Spinal cord (tissue), 10 donors: ENCODE measurements at places on chromosomes 7 and 10.
A peak's percentile ranks its signal among the peaks of the same experiment; 100 is the strongest.

- DNase-seq = no peak
Observed at GRCh38 chr10:116787053-116787659, 44.8 kb upstream of the HSPA12A start.

- DNase-seq = no peak
Observed at GRCh38 chr10:20977300-20977699, 80.2 kb upstream of the NEBL start.

DNA sequence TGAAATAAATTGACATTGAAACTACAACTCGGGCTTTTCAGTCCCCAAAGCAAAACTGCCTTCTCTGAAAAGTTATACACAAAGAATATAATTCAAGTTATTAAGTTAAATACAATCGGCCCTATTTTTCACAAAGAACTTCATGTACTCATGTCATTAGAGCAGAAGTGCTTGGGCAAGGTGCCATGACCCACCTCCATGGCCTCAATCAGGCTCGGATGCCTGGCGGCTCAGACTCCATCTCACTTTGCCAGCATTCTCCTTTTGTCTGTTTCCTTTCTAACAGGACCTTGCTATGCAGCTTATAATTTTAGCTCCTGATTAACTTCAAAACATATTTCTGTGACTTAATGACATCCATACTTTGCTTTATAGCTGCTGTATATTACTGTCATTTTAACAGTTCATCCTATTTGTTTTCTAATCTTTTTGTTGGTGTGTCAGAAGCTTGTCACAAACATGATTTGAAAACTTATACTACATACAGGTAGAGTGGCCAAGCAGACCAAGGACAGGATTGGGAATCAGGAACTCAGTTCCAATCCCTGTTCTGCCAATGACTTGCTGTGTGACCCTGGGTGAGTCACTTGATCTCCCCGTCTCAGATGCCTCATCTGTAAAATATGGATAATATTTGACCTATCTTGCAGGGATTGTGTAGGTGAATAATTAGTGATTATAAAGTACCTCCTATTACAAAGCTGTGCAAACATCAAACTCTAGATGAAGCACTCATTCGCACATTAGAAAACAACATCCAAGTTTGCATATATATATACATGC, 60.8 kb upstream of the ITGA8 start:
- no peak for DNase-seq

- no peak for DNase-seq
Observed at GRCh38 chr10:58585435-58585834, 72.8 kb downstream of the BICC1 start.

DNA sequence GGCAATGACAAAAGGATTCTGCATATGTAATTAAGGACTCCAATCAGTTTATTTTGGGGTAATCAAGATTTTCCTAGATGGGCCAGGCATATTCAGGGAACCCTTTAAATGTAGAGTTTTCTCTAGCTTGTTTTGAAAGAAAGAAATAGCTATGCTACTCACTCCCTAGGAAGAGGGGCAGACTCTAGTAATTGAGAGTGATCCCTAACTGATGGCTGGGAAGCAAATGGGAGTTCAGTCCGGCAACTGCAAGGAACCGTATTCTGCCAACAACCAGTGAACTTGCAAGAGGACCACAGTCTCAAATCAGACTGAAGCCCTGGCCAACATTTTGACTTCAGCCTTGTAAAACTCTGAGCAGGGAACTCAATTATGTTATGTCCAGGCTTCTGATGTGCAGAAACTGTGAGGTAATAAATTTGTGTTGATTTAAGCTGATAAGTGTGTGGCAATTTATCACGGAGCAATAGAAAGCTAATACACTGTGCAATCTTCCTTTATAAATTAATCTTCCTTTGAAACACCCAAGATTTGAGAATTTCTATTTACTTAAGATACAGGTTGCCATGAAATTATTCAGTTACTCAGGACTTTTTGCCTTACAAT, 14.0 kb downstream of the AOAH start:
- no peak for DNase-seq

DNA sequence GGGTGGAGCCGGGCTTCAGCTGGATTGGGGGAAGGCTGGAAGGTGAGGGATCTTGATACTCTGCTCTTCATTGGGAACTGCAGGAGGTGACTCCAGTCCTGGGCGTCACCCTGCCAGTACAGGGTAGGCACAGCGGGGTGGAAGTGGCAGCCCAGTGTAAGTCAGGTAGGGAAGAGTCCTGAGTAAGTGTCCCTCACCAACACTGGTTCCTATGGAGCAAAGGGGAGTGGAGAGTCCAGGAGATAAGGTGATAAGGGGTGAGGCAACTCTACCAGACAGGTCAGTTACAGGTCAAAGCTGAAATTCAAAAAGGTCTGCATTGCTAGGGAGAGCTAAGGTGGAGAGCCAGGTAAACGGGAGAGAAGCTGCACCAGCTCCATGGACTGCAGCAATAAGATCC, 145.6 kb upstream of the NFE2L3 start:
- DNase-seq = no peak

DNA sequence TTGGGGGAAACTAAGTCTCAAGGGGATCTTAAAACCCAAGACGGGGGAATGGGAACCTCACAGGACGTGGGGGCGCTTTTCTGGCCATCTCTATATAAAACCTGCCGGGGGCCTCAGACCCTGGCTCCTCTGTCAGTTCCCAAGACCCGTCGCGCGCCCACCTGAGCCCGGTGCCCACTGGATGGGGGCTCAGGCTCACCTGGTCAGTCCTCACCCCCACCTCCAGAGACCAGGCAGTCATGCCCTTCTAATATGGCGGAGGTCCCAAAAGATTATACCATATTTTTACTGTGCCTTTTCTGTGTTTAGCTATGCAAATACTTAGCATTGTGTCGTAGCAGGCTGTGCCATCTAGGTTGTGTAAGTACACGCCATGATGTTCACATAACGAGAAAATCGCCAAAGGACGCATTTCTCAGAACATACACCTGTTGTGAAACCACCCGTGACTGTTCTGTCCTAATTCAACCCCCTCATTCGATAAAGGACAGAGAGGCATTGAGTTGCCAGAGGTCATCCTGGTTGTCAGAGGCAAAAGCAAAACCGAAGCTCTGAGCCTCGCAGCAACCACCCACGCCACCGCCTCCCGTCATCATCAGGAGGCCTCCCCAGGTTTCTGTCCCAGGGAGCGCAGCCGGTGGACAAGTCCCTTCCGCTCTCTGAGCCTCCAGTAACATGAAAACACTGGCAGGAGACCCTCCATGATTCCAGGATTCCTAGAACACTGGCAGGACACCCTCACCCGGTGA, 28.9 kb downstream of the OAT start:
- no peak for DNase-seq

DNA sequence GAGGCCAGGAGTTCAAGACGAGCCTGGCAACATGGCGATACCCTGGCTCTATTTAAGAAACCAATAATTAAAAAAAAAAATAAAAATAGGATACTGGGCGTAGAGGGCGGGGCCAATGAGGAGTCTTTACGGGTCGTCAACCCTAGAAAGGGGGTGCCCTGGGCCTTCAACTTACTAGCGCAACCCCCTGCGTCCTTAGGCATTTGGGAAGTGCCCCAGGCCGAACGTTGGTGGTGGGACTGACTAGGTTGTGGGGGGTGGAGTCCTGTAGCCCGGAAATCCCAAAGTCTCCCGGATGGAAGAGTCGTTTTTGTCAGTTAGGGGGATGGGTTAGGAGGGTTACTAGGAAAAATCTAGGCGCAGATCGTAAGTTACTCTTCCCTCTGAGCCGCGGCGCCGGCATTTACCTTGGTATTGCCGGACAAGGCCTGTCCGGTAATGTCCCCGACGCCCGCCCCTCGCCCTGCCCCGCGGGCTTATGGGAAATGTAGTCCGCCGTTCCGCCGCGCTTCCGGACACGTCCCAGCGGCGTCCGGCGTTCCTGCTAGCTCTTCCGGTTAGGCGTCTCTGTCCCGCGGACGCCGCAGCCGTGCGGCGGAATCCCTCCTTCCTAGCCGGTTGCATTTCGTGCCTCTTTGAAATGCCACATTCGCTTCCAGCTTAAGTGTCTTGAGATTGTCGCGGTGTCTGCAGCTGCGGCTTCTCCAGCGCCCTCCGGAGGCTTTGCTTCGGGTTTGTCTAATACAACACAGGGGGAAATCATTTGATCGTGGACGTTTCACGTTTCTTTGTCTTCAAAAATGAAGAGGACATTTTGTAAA, 1.3 kb upstream of the ACBD5 start:
- peak; percentile 99 for DNase-seq

DNA sequence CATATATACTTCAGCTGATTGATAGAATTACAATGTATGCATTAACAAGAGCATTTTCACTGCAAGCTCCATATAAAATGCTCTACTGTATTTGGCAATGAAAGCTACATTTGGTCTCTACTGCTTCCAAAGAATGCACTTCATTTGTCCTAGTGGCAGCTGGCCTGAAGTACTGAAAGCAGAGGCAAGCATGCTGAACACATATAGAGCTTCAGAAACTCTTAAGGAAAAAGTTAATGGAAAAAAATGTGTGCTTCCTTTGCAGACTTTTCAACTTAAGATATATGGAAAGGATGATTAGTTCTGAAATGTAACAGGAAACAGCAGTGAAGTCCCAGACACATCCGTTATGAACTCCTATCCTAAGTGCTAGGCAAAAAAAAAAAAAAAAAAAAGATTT, 537.1 kb upstream of the POM121L12 start:
- no peak for DNase-seq

GRCh38 chr10:99685597-99685967, 26.3 kb downstream of the ENTPD7 start:
- no peak for DNase-seq

DNA sequence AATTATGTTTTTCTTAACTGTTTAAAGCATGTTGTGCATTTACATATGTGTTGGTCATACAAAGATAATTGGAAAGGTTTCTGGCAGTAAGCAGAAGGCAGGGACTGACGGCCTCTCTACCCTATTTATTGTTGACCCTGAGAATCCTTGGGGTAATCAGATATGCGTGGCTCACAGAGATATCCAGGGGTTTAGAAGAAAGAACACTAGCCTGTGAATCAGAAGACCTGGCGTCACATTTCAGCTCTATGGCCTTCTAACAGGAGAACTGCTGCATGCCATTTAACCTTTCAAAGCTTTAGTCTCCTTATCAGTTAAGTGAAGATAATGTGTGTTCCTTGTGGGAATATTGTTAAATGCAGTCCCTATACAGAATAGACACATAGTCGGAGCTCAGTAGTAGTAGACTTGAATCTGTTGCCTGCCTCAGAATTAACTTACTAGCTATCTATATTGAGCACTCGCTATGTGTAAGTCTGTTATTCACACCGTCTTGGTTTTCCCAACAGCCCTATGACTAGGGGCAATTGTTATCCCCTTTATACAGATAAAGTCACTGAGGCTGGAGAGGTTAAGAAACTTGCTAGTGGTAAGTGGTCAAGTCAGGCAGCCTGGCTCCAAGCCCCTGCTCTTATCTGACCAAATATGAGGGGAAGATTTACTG, 129.6 kb upstream of the ANKRD1 start:
- no peak for DNase-seq

DNA sequence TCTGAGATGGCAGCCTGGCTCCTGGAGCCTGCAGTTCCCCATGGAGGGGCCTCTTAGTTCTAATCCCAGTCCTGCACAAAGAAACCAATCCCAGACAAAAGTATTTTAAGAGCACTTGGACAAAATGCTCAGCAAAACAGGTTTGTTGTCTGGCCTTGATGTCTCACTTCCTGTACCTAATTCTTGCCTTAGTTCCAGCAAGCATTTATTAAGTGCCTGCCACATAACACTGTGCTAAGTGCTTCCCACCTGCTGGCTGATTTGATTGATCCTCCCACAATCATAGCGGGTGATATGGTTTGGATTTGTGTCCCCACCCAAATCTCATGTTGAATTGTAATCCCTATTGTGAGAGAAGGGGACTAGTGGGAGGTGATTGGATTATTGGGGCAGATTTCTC, 65.7 kb upstream of the HABP2 start:
- no peak for DNase-seq

GRCh38 chr10:43204042-43204942, 62.6 kb downstream of the RASGEF1A start:
- no peak for DNase-seq

DNA sequence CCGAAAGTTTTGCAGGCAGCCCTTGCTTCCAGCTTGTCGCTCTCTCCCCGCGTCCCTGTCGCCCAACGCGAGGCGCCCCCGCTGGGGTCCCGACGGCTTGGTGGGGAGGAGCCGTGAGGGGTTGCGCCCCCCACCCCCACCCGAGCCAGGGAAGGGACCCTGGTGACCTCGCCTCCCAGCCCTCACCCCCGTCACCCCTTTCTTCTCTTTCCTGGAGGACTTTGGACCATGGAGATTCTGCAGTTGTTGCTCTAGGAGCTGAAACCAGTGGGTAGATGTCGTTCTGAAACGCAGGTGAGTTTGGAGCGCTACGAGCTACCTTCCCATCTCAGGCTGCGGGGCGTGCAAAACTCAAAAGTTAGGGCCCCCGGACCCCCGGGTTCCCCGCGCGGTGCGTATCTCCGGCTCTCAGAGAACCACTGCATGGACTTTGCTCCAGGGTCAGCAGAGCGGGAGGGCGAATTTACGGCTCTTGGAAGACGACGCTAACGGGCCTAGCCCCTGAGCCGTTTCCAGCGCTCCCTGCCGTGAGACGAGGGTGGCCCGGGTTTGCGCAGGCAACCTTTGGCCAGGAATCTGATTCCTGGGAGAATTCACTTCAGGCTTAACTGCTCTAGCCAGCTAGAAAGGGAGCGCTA, 684 bp upstream of the ATXN7L1 start:
- DNase-seq = no peak

- no peak for DNase-seq
Observed at GRCh38 chr10:91743465-91743864, 54.8 kb upstream of the TNKS2 start.

DNA sequence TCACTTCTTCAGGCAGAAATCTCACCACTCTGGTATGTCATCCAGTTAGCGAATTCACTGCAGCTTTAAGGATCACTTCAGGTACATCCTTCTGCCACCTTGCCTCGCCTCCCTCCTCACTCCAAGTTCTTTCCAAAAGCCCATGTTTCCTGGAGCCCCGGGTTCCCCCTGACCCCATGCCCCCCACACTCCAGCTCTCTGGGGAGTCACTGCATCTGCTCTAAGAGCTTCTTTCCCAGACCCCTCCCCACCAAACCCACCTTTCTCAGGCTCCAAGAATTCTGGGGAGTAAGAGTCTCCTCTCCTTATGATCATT, 969.5 kb upstream of the ZNF722 start:
- no peak for DNase-seq

GRCh38 chr10:3622427-3622826, 162.6 kb downstream of the KLF6 start:
- no peak for DNase-seq
